ENCODE measurements at places on chromosomes 4 and X.

DNA sequence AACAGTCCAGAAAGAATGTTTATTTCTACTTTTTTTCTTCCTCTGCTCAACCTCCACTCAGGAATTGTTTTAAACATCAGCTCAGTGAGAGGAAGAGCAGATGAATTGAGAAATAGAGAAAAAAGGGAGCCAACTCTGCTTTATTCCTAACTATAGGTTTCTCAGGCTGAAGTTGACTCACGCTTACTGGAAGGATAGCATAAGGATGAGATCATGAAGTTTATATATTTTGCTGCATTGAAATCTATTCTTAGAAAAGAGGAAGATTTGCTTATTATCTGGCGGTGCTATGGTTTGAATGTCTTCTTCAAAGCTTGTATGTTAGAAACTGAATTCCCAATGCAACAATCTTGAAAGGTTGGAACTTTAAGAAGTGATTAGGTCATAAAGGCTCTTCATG is 1673.4 kb upstream of the PCDH7 start:
- no peak for DNase-seq

- DNase-seq = no peak
These were observed 6.3 kb downstream of the MAGEB1 start for GRCh38 chrX:30253257-30253656.

DNA sequence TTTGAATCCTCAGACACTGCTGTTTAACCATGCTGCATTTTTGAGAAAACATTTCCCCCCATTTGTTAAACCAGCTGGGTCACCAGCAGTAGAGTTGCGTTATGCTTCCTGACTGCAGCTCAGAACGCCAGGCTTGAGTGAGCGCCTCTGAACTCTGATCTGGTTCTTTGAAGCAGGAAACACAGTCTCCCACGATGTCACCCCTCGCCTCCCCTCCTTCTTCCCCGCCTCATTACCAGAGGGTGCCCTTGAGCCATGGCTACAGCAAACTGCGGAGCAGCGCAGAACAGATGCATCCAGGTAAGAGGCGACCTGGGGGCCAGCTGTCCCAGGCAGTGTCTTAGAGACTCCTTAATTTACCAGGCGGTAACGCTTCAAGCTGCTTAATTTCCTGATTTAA is 78.4 kb downstream of the REPS2 start:
- DNase-seq = peak; percentile 18

DNA sequence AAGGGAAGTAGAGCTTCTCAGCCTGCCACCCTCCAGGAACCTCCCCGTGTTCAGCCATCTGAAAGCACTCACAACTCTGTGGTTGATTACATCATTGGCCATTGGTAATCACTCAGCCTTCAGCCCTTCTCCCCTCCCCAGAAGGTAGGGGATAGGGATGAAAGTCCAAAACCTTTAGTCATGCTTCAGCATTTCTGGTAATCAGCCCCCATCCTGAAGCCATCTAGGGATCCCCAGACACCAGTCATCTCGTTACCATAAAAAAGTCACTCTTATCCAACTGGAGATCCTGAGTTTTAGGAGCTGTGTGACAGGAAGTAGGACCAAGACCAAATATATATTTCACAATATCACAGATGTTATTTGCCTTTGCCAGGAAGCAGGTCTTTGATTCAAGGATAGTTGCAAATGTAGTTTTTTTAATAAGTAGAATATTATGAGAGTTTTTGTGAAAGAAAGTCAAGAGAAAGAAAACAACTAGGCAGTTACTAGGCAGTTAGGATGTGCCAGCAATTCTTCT is 364.6 kb upstream of the NOCT start:
- no peak for DNase-seq

DNA sequence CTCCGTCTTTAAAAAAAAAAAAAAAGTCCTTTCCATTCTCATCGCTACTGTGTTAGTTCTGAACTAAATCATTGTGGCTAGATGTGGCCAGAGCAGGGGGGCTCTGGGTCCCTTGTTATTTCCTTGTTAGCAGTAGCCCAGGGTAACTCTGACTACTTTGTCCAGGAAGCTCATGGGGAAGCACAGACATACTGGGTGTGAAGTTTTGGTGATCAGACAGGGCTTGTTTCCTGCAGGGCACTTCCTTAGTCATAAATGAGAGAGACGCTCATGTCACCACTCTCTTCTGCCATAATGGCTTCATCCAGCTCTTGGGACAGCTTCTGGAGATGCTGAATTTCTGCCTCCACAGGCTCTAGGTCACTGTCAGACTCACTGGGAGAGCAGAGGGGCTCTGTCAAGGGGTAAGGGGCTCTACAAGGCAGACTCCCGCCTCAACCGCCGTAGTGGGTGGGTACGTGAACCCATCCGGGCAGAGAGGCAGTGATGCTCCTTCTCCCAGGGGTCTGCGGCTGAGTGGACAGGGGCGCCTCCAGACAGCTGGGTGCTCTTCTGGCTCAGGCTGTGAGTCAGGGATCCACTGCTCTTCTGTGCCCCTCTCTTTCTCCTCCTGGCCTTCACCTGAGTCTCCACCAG is 12.9 kb downstream of the STIM2 start:
- DNase-seq = no peak

- DNase-seq = no peak
These were observed 732.8 kb upstream of the FRG1 start for GRCh38 chr4:189207872-189208271.
